PC-3 (cell line): ENCODE measurements at places on chromosomes 3 and 15. TPM values are rescaled to one million over a fixed set of nuclear protein-coding genes. Genes with fewer than 3 reads are reported as not detected.
A peak's percentile ranks its signal among the peaks of the same experiment; 100 is the strongest.

- peaks cover 7% of the 10 kb centered on the region; the same call in 1 of the 2 replicates for H3K27me3 ChIP-seq
- no peak overlapping the region for H3K27ac ChIP-seq
- DNase-seq = no peak
- no peak overlapping the region for H3K4me3 ChIP-seq
- H3K4me1 ChIP-seq = no peaks in the 10 kb centered on the region
Observed at GRCh38 chr3:62631488-62631887, 243.7 kb downstream of the CADPS start.

ZCWPW2 gene
- not detected in 2 replicates for total RNA-seq

DNA sequence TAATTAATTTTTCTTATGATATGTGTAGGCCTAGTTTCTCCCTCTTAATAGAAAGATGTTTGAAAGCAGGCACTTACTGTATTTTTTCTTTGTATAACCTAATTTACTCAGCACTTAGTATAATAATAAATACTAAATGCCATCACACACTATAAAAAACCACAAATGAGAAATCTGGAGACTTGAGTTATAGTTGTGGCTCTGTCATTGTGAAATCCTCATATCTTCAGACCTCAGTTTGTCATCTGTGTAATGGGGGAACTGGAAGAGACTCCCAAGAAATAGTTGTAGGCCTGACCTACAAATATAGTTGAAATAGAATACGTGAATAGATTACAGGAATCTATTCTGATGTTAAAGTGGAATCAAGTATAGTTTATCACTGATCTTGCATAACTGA, 287.6 kb upstream of the DPH6 start:
- H3K27me3 ChIP-seq = no peaks in the 10 kb centered on the region
- no peaks in the 10 kb centered on the region for H3K36me3 ChIP-seq
- H3K27ac ChIP-seq = no peak overlapping the region
- no peak for DNase-seq

- DNase-seq = peak; percentile 42
- no peak overlapping the region for H3K27ac ChIP-seq
- H3K4me1 ChIP-seq = no peaks in the 10 kb centered on the region
- no peaks in the 10 kb centered on the region for H3K36me3 ChIP-seq
Observed at GRCh38 chr3:53821631-53822121, 24.5 kb downstream of the CHDH start.

DNA sequence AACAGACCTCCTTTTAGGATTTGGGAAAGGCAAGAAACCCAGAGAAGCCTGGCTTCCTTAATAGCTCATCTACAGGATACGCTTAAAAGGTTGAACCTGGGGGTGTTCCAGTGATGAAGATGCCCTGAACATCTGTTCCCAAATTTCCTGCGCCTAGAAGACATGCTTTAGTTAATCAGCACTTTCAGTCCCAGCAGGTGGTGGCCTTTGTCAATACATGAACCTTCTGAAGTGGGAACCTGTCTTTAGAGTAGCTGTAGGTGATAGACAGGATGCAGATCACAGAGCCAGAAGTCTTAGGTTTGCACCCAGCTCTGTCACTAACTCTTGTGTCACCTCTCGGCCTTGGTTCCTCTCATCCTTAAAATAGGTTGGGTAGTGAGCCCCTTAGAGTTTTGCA, 149.7 kb upstream of the SYNPR start:
- no peak for DNase-seq
- no peak overlapping the region for H3K4me3 ChIP-seq
- no peaks in the 10 kb centered on the region for H3K27me3 ChIP-seq
- H3K4me1 ChIP-seq = no peaks in the 10 kb centered on the region
- H3K36me3 ChIP-seq = no peaks in the 10 kb centered on the region

DNA sequence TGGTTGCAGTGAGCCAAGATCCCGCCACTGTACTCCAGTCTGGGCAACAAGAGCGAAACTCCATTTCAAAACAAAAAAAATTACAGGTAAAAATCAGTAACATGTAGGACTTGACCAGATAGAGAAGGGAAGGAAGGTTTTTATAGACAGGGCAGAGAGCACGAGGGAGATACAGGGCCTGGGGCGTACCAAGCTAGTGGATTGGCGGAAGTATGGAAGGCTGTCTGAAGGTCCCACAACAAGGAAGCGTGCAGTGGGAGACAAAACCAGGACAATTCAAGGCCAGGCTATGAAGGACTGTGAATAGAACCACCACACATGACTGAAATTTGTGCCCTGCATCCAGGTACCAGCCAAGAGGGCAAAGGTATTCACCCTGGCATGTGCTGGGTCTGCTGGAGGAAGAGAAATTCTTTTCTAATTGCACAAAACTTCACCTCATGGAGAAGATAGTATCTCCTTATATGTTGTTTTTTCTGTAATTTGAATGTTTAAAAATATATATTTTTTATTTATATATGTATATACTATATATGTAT, 33.0 kb upstream of the BCL2A1 start:
- H3K36me3 ChIP-seq = no peaks in the 10 kb centered on the region
- H3K4me3 ChIP-seq = no peak overlapping the region
- H3K27me3 ChIP-seq = no peaks in the 10 kb centered on the region
- DNase-seq = no peak
- H3K4me1 ChIP-seq = no peaks in the 10 kb centered on the region
- no peak overlapping the region for H3K27ac ChIP-seq

LINGO1 gene
- total RNA-seq = not detected in 2 replicates

- H3K27ac ChIP-seq = no peak overlapping the region
- no peaks in the 10 kb centered on the region for H3K27me3 ChIP-seq
- H3K4me3 ChIP-seq = no peak overlapping the region
- H3K36me3 ChIP-seq = no peaks in the 10 kb centered on the region
- peaks cover 40% of the 10 kb centered on the region for H3K4me1 ChIP-seq
- DNase-seq = no peak
Observed at GRCh38 chr3:171347301-171348039, 112.7 kb downstream of the TNIK start.

- no peak overlapping the region for H3K4me3 ChIP-seq
- DNase-seq = no peak
- H3K27ac ChIP-seq = no peak overlapping the region
- no peaks in the 10 kb centered on the region for H3K36me3 ChIP-seq
- H3K4me1 ChIP-seq = peaks cover 10% of the 10 kb centered on the region
Observed at GRCh38 chr3:23459889-23460546, 256.9 kb downstream of the UBE2E2 start.

DNA sequence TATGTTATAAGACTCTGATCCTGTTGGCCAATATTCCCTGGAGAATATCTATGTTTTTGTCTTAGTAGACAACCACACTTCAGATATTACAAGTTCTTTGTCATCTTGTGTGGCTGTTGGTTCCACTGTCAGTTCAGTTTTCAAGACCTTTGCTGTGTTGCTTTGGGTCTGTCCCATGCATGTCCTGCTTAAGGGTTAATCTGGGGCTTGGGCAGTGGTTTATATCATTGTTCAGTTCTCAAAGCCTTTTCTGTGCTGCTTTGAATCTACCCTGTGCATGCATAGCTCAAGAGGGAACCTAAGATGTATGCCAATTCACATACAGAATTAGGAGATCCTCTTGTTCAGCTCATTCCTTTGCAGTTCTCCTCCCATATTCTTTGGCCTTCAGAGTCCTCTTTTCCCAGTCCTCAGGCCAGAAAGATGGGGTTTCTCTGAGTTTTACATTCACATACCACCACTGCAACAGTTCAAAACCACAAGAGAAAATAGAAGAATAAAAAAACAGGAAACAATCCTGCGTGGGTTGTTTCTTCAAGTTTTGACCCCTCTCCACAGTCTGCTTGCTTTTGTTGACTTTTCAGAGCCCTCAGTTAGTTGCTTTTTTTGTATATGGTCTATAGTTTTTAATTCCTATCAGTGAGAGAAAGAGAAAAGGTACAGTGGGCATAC, 21.6 kb downstream of the BUB1B start:
- H3K4me1 ChIP-seq = no peaks in the 10 kb centered on the region
- H3K4me3 ChIP-seq = no peak overlapping the region
- DNase-seq = no peak
- H3K27ac ChIP-seq = no peak overlapping the region

MLF1 gene
- 11.9 and 15.6 TPM in 2 replicates for total RNA-seq

DNA sequence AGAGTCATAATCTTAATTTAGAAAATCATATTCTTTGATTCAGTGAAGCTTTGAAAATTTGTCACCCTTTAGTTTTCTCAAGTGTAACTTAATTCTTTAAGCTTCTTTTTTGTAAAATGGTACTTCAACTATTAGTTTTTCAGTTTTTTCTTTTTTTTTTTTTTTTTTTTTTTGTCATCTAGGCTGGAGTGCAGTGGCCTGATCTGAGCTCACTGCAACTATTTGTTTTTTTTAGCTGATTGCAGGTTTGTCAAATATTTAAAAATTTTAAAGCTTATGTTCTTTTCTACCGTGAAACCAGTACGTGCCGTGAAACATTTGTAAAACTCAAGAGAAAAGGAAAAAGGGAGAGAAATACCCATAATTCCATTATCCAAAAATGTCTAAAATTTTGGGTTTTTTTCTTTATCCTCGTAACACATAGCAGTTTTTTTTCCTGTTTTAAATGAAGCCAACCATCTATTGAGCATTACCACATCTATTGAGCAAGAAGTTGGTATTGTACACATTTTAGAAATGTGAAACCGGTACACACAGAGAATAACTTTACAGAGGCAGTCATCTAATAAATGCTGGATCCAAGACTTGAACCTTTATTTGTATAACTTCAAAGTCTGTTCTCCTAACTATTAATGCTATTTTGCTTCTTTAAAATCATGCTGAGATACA, 25.7 kb downstream of the ECT2 start:
- no peaks in the 10 kb centered on the region for H3K27me3 ChIP-seq
- no peak for DNase-seq
- no peak overlapping the region for H3K27ac ChIP-seq
- H3K4me3 ChIP-seq = no peak overlapping the region
- no peaks in the 10 kb centered on the region for H3K4me1 ChIP-seq

DNA sequence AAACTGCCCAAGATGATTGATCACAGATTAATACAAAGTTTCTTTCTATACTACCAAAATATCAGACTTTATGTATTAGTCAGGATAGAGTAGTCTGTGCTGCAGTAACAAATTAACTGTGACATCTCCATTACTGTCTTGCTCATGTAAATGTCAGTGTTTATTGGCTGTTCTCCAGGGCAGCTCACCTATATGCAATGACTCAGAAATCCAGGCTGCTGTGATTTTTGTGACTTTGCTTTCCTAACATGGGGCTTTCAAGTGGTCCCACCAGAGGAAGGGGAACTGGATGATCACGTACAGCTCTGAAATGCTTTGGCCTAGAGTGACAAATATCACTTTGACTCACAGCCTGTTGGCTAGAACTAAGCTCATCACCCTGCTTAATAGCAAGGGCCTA, 12.9 kb downstream of the PLS1 start:
- H3K27me3 ChIP-seq = no peaks in the 10 kb centered on the region
- DNase-seq = peak; percentile 55
- no peak overlapping the region for H3K4me3 ChIP-seq
- H3K27ac ChIP-seq = no peak overlapping the region

DNA sequence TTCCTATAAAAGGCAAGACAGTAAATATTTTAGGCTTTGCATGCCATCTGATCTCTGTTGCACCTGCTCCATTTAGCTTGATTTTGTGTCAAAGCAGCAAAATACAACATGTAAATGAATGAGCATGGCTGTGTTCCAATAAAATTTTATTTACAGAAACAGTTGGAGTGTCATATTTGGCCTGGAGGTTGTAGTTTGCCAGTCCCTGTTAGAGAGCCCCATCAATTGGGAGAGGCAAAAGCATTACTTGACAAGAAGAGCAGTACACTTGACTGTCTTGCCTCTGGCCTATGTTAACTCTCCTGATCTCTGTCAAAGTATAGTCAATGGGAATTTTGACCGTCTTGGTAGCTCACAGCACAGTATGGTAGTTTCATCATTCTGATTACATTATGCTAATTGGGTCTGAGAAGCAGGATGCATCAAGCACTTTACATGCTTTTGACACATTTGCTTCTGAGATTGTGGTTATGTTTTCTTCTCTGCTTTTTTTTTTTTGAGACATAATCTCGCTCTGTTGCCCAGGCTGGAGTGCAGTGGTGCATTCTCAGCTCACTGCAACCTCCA, 35.4 kb downstream of the SLC28A2 start:
- no peak overlapping the region for H3K27ac ChIP-seq
- no peak for DNase-seq
- no peaks in the 10 kb centered on the region for H3K27me3 ChIP-seq

GAP43 gene
- total RNA-seq = not detected in 2 replicates

- H3K27me3 ChIP-seq = no peaks in the 10 kb centered on the region
- no peak overlapping the region for H3K27ac ChIP-seq
- H3K4me3 ChIP-seq = no peak overlapping the region
- DNase-seq = peak; percentile 62
Observed at GRCh38 chr3:112818289-112818688, 28.4 kb downstream of the CD200R1L start.

DNA sequence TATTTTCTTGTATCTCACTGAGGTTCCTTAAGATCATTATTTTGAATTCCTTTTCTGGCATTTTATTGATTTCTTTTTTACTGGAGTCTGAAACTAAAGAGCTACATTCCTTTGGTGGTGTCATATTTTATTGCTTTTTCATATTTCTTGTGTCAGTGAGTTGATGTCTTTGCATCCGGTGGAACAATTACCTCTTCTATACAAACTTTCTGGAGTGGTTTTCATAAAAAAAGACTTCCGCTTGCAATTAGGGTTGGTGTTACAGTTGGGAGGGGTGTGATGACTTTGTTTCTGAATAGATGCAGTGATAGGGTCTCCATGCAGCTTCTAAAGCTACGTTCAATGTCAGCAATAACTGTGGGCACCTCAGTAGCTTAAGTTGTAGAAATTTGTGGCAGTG, 181.7 kb downstream of the LPP start:
- DNase-seq = peak; percentile 34
- H3K4me3 ChIP-seq = no peak overlapping the region
- H3K36me3 ChIP-seq = no peaks in the 10 kb centered on the region
- H3K27ac ChIP-seq = no peak overlapping the region

SERINC4 gene
- total RNA-seq = not detected in 2 replicates

DNA sequence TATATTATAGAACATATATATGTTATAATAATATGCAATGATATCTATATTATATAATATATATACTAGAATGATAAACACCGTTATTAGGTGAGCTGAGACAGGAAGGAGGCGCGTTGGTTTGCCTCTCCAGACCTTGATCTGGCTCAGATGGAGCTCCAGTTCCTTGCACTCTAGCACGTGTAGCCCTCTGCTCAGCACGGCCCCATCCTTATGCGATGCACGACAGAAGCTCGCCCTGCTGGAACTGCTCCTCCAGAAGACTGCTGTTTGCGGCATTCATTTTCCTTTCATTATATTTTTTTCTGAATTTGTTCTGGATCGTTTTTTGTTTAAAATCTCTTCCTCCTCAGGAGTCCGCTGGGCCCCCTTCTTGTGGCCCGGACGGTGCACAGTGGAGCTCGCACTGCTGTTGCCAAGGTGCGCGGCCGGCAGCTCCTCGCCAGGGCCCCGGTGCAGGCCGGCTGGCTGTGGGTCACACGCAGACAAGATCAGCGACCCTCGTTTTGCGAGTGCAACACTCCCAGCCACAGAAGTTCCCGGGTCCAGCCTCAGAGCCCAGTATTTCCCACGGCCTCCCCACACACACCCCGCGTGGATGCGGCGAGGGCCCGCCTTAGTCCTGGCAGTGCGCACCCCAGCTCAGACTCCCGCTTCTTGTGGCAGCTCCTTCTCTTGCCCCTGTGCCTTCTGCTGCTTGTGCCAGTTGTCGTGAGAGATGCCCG, 112.2 kb downstream of the CHL1 start:
- no peak overlapping the region for H3K27ac ChIP-seq
- H3K36me3 ChIP-seq = no peaks in the 10 kb centered on the region
- no peak overlapping the region for H3K4me3 ChIP-seq
